ENCODE measurements at places on chromosomes 12 and 14.

GRCh38 chr12:19387161-19387560, 52.1 kb upstream of the AEBP2 start:
- DNase-seq: no peak

DNA sequence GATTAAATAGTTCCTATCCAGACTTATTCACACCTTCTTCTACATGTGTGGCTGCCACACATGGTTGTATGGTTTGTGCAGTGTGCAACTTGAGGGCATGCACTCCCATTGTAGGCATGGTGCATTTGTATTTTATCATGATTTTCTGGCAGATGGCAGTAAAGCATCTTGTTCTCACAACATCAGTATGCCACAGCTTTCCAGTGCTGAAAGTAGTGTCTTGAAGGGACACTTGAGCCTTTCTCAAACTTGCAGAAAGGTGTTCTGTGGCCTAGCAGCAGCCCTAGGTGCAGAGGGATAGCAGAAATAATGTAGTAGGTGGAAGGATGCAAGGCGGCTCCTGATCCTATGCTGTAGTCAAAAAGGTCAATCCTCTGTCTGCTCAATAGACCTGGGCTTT, 72.9 kb downstream of the LMNTD1 start:
- DNase-seq: no peak

GRCh38 chr12:42582050-42582449, 7.5 kb downstream of the PRICKLE1 start:
- no peak for DNase-seq

GRCh38 chr12:29148596-29148910, 525 bp upstream of the FAR2 start:
- no peak for DNase-seq

DNA sequence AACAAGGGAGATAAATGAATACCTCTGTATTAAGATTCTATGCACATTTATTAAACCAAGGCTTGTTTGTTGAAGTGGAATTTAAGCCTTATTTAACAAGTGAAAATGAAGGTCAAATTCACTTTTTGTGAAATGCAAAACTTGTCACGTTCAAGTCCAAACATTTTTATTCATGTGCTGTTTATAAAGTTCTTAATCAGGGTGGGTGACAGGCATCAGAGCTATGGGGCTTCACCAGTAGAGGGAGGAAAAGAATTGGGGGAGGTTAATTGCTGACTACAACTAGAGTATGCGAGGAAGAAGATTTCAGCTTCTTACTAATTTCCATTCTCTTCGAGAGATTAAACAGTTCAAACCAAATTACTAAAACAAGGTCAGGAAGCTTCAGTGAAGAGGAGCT, 9.7 kb downstream of the MOK start:
- DNase-seq: no peak

- DNase-seq: no peak
These were observed 13.7 kb upstream of the RPS6KL1 start for GRCh38 chr14:74936731-74937130.

- DNase-seq: no peak
These were observed 5.2 kb upstream of the RILPL2 start for GRCh38 chr12:123441523-123442164.

- no peak for DNase-seq
These were observed 138.4 kb upstream of the FRMD6 start for GRCh38 chr14:51513281-51513680.

DNA sequence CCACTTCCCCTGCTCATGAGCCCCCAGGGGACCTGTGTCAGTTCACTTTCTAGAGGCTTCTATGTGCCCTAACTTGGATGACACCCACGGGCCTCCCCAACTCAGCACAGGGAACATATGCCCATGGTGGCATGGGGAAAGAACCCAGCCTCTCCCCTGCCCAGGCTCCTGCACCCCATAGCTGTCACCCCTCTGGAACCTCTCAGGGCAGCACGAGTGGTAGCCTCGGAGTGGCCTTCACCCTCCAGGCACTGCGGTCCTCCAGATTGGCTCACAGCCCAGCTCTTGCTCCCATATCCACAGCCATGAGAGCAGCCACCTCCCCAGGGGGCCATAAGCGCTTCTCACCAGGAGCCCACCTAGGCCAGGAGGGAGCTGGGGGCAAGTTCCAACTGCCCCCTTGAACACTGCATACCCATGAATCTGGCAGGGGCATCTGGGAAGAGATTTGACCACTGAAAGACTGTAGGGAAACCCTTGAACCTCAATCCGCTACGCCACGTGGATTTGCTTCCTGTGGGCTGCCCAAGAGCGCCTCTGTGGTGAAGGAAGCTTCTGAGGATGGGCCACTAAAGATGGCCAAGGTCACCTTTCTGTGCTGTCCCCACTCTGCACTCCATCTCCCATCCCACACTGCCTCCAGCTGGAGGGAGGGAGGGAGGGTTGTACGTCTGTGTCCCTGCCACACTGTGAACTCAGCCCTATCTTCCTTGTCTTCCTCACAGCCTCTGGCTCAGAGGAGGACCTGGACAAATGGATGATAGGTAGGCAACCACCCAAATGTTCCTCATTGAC, 11.9 kb downstream of the PLD4 start:
- DNase-seq: no peak

DNA sequence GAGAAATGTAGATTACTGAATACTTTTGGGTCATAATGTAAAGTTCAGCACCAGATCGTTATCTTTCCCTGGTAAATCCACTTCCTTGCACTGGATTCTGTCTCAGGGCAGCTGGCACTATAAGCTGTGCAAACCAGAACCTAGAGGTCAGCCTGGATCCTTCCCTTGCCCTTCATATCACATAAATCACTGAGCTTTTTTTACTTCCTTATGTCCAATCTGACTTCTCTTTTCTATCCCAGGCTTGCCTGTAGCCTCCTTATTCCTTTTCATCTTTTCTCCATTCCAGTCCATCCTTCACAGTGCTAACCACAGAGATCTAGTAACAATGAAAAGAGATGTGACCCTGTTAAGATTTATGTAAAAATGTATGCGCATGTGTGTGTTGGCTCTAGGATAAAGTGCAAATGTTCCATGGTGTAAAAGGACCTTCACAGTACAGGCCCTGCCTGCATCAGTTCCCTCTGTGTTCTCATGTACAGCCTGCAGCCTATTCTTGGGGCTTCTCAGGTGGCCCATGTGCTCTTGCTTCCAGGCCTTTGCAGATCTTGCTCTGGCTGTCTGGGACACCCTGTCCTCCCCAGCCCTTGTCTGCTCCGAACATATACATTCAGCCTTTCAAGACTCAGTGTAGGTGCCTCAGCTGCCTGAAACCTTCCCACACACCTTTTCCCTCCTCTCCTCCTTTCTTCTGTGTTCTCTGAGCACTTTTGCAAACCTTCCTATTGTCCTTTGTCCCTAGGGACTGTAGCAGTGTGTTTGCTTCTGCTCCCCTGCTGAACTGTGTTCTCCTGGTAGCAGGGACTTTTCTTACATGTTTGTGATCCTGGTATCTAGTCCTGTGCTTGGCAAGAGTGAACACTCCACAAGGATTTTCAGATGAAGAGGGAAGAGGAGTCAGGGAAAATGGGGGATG, 30.0 kb downstream of the PELI2 start:
- no peak for DNase-seq

GRCh38 chr12:114616081-114616480, 67.9 kb downstream of the TBX3 start:
- no peak for DNase-seq

DNA sequence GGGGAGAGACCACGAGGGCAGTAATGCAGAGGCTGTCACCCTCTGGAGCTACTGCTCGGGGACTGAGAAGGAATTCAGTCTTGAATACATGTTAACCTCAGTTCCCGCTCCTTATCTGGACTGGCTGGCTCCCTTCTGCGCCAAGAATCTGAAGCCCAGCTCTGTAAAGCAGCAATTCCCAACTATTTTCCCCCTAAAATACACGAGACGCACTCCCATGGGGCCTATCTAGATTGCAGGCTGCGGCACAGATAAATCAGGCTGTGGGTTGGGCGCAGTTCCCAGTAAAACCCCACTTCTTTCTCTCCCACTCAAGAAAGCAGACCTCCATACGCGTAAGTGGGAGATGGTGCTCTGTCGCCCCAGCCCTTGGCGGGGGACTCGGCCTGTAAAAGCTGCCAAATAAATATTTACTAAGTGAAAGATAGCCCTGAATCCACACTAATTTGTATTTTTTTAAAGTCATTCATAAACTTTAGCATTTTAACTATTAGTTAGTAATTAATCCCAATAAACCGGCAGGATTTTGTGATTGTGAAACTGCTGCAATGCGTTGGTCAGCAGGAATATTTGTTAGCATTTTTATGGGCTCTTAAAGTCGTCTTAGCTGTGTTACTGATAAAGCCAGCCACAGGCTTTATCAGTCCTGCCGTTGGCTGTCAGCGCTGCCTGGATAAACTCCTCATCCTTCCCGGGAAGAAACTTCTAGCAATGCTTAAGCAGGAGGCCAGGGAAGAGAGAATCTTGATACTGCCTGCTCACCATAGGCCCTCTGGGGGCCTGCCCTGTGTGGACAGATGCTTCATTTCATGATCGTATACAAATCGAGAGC, 17.8 kb downstream of the FBXL14 start:
- no peak for DNase-seq

GRCh38 chr14:35281341-35281740, 10.8 kb upstream of the PSMA6 start:
- no peak for DNase-seq

DNA sequence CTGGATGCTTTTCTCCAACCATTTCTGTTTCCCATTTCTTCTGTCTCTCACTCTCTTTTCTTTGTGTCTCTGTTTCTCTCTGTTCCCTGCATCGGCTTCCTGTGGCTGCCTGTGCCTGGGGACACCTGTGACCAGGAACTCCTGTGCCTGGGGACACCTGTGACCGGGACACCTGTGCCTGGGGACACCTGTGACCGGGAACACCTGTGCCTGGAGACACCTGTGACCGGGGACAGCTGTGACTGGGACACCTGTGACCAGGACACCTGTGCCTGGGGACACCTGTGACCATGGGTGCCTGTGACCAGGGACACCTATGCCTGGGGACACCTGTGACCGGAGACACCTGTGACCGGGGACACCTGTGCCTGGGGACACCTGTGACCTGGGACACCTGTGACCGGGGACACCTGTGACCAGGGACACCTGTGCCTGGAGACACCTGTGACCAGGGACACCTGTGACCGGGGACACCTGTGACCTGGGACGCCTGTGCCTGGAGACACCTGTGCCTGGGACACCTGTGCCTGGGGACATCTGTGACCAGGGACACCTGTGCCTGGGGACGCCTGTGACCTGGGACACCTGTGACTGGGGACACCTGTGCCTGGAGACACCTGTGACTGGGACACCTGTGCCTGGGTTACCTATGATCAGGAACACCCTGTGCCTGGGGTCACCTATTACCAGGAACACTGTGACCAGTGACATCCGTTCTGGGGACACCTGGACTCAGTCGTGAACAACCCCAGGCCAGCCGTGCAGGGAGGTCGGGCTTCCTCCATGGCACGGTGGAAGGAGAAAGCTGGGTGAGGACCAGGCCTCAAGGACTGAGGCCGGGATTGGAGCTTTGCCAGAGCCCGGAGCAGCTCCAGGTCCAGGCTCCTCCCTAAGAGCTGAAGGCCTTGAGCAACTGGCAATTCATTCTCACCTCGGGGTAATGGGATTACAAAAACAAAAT, 23.4 kb upstream of the FBRSL1 start:
- DNase-seq: no peak

DNA sequence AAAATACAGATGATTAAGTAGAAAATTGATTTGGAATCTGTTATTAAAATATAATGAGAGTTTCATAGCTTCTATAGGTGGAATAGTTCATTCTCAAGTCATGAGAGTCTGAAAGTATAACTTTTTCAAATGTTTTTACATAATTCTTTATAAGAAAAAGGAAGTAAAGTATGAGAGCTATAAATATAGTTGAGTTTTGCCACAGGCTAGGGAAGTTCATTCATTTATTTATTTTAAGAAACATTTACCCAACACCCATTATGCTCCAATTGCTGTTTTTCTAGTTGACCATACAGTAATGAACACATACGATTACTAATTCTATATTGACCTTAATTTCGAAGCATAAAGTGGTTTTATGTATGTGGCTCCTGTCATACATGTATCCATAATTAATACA, 24.8 kb downstream of the LRRIQ1 start:
- no peak for DNase-seq

- DNase-seq: no peak
These were observed 953 bp downstream of the MAPK1IP1L start for GRCh38 chr14:55052269-55052930.

- no peak for DNase-seq
These were observed 37.7 kb downstream of the LRRC74A start for GRCh38 chr14:76863724-76864407.

DNA sequence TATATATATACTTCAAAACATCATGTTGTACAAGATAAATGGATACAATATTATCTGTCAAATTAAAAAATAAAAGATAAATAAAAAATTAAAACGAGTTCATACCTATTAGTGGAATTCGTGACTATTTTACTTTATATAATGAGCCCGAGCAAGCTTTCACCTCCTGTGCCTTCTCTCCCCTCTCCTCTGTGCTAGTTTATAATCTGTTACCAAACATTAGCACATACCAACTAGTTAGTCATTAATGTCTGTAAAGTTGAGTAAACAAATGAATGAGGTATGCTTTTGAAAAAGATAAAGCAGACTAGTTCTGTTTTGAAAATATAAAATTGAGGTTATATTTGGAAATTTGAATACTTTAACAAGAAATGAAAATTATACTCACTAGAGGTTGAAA, 84.0 kb downstream of the LRRC9 start:
- DNase-seq: no peak

DNA sequence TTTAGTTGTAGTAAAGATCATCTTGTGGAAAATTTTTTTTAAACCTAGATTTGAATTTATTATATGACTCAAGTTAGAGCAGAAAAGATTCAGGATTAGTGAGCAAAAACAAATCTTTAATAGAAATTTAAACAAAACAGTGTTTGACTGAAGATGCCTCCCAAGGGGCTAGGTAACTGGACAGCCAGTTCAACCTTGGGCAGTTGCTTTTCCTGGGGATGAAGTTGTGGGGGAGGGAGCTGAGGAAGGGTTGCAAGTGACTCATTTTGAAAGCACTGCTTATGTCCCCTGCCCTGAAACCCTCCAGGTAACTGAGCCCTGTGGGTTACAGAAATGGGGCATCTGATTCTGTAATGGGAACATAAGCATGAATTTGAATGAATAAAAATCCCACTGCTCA, 13.1 kb downstream of the CFAP54 start:
- DNase-seq: no peak

DNA sequence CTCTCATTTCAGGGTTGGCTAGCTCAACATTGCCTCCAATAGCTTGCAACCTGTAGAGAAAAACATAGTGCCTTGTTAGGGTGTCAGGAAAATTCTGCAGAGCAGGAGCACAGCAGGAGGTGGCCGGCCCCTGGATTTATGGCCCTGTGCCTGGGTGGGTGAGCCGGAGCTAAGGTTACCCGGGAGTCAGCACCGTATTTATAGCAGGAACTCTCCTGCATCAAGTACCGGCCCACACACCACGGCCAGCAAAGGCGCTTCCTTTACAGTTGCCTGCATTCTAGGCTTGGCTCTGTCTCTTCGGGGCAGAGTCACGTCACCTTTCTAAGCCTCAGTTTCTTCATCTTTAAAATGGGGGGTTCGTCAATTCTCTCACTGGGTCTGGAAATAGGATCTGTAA, 52.8 kb upstream of the EML1 start:
- no peak for DNase-seq
